ENCODE measurements at places on chromosomes 16 and 17. TPM values are rescaled to one million over a fixed set of nuclear protein-coding genes. Genes with fewer than 3 reads are reported as not detected.

DNA sequence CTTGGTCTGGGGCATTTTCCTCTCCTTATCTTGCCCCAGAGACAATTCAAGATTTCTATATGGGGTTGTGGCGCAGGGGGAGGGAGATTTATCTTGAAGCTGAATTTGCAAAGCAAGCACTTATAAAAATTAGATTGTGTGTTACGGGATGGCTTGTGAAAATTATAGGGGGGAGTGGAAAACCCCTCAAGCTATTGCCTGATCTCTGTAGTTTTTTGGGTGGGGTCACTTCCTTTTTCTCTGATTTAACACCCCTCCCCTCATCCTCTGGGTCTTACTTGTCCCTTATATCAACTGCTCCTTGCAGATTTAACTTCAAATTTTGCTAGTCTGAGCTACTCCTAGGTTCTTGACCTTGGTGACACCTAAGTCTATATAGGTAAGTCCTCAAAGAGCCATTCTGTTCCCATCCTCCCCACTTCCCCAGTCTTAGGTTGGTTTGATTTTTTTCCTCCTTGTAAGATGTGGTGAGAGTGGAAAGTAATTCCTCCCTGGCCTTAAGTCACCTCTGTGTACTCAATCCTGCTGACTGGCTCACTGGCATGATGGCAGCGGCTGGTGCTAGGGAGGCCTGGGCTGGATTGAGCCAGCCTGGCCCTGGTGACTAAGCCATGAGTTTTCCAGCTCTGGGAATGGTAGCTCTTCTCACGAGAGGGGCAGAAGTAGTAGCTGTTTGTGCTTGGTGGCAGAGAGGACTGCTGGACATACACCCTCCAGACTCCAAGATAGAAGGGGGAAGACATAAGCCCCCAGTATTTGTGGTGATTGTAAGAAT is 2.3 kb downstream of the ARL4D start:
- H3K27ac ChIP-seq = peak overlapping the region; percentile 24
- no peak for DNase-seq
- no peaks in the 10 kb centered on the region for H3K36me3 ChIP-seq
- no peaks in the 10 kb centered on the region for H3K27me3 ChIP-seq

GRCh38 chr16:82082543-82083244 is 47.6 kb downstream of the HSD17B2 start:
- no peak overlapping the region for H3K4me3 ChIP-seq
- no peaks in the 10 kb centered on the region for H3K36me3 ChIP-seq
- DNase-seq = no peak

Gene SRCIN1
- 1.5 TPM for total RNA-seq

GRCh38 chr16:21554795-21555585 is 44.4 kb upstream of the METTL9 start:
- no peaks in the 10 kb centered on the region for H3K36me3 ChIP-seq
- DNase-seq = peak; percentile 89
- peak overlapping the region; percentile 20 for H3K4me3 ChIP-seq
- H3K27ac ChIP-seq = no peak overlapping the region
- peaks cover 4% of the 10 kb centered on the region for H3K4me1 ChIP-seq
- H3K27me3 ChIP-seq = no peaks in the 10 kb centered on the region

GRCh38 chr17:67637901-67638641 is 79.7 kb upstream of the NOL11 start:
- no peak overlapping the region for H3K27ac ChIP-seq
- H3K27me3 ChIP-seq = no peaks in the 10 kb centered on the region
- no peak for DNase-seq
- H3K4me1 ChIP-seq = peaks cover 10% of the 10 kb centered on the region
- H3K4me3 ChIP-seq = no peak overlapping the region

GRCh38 chr17:30321314-30321713 is 12.5 kb downstream of the TMIGD1 start:
- no peak for DNase-seq
- H3K36me3 ChIP-seq = no peaks in the 10 kb centered on the region
- no peak overlapping the region for H3K4me3 ChIP-seq
- no peaks in the 10 kb centered on the region for H3K4me1 ChIP-seq
- H3K27ac ChIP-seq = no peak overlapping the region

- no peaks in the 10 kb centered on the region for H3K36me3 ChIP-seq
- H3K27me3 ChIP-seq = no peaks in the 10 kb centered on the region
- no peak overlapping the region for H3K4me3 ChIP-seq
- no peak overlapping the region for H3K27ac ChIP-seq
Observed at GRCh38 chr16:64312980-64313379, 808.9 kb downstream of the CDH11 start.

GRCh38 chr17:57570724-57571344 is 174.3 kb downstream of the CCDC182 start:
- H3K36me3 ChIP-seq = no peaks in the 10 kb centered on the region
- H3K4me3 ChIP-seq = no peak overlapping the region
- H3K27ac ChIP-seq = no peak overlapping the region
- peaks cover 24% of the 10 kb centered on the region for H3K4me1 ChIP-seq

GRCh38 chr17:33848433-33848832 is 406.7 kb upstream of the CCL2 start:
- no peaks in the 10 kb centered on the region for H3K27me3 ChIP-seq
- no peak overlapping the region for H3K4me3 ChIP-seq
- H3K27ac ChIP-seq = no peak overlapping the region
- no peaks in the 10 kb centered on the region for H3K4me1 ChIP-seq
- no peaks in the 10 kb centered on the region for H3K36me3 ChIP-seq
- DNase-seq = no peak

DNA sequence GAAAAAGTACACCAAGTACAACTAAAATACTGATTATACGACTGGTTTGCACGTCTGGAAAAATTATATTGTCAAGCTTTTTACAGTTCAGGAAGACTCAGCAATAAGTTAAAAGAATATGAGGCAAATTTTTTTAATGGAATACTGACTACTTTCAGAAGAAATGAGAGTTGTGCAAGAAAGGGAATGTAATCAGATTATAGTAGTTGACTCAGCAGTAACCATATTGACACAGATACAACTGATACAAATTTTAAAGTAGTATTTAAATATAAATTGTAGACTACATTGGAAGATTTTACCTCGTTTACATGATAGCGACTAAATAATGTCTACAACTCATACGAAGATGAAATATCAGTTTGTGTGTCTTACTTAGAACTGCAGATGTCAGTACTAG is 16.7 kb downstream of the ASGR2 start:
- no peaks in the 10 kb centered on the region for H3K4me1 ChIP-seq
- peak overlapping the region; percentile 38 for H3K4me3 ChIP-seq
- H3K36me3 ChIP-seq = no peaks in the 10 kb centered on the region
- no peaks in the 10 kb centered on the region for H3K27me3 ChIP-seq

DNA sequence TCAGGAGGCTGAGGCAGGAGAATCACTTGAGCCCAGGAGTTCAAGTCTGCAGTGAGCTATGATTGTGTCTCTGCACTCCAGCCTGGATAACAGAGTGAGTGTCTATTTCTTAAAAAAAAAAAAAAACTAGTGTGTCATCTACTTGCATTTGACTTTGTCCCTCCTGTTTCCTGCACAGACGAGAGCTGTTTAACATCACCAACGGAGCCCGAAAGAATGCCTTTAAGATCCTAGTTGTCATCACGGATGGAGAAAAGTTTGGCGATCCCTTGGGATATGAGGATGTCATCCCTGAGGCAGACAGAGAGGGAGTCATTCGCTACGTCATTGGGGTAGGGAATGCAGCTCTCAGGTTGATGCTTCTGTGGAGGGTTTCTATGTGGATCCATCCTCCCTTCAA is 13.4 kb downstream of the ITGAM start:
- no peaks in the 10 kb centered on the region for H3K36me3 ChIP-seq
- H3K27ac ChIP-seq = no peak overlapping the region
- no peak for DNase-seq

- H3K27ac ChIP-seq = no peak overlapping the region
- no peaks in the 10 kb centered on the region for H3K36me3 ChIP-seq
- no peaks in the 10 kb centered on the region for H3K27me3 ChIP-seq
- H3K4me3 ChIP-seq = no peak overlapping the region
- DNase-seq = no peak
Observed at GRCh38 chr17:3556916-3557767, 470 bp downstream of the TRPV3 start.

Gene ITGAD
- not detected for total RNA-seq

- peaks cover 12% of the 10 kb centered on the region for H3K36me3 ChIP-seq
- H3K4me3 ChIP-seq = no peak overlapping the region
- H3K27me3 ChIP-seq = no peaks in the 10 kb centered on the region
- H3K4me1 ChIP-seq = peaks cover 10% of the 10 kb centered on the region
Observed at GRCh38 chr17:43774304-43775250, 4.2 kb downstream of the DUSP3 start.

DNA sequence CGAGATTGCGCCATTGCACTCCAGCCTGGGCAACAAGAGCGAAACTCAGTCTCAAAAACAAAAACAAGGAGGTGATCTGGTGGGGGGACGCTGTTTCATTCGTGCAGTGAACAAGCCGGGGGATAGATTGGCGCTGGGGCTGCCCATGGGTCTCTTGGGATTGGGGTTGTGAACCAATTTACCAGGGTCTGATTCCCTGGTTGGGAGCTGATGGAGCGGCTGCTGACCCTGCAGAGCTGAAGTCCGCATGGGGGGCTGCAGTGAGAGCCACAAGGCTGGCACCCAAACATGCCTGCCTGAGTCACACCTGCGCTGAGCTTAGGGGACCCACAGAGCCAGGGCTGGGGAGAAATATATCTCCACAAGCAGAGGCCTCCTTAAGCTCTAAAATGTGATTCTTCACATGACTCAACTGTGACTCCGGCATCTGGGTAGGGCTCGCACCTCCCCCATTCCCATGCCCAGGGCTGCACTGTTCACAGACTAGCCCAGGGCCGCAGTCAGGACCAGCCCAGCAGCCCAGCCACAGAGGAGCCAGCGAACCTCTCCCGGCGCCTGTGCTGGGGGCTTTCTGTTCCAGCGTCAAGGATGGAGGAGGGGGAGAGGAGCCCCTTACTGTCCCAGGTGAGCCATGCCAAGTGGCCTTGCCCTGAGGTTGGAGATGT is 5.0 kb downstream of the TSPAN10 start:
- no peaks in the 10 kb centered on the region for H3K36me3 ChIP-seq
- DNase-seq = no peak
- H3K27ac ChIP-seq = no peak overlapping the region
- peaks cover 5% of the 10 kb centered on the region for H3K27me3 ChIP-seq

DNA sequence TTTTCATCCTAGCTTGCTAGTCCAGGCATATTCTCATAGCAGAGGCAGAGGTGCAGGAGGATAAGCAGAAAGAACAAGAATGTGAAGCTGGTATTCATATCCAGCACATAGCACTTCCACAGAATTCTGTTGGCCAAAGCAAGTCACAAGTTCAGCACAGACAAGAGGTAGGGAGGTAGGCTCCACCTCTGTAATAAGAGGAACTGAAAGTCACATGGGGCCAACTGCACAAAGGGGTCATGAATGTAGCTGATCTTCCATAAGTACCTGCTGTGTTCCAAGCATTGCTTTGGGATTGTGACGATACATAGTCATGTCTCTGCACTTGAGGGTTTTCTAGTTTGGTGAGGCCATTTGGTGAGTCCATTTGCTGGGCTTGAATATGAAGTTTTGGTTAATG is 110.8 kb upstream of the MPHOSPH6 start:
- no peaks in the 10 kb centered on the region for H3K27me3 ChIP-seq
- no peaks in the 10 kb centered on the region for H3K36me3 ChIP-seq
- no peaks in the 10 kb centered on the region for H3K4me1 ChIP-seq
- H3K4me3 ChIP-seq = no peak overlapping the region
- no peak for DNase-seq
- peak overlapping the region; percentile 62 for H3K27ac ChIP-seq

- DNase-seq = no peak
- H3K27ac ChIP-seq = no peak overlapping the region
- H3K4me1 ChIP-seq = peaks cover 5% of the 10 kb centered on the region
- H3K27me3 ChIP-seq = no peaks in the 10 kb centered on the region
Observed at GRCh38 chr17:55159251-55159650, 105.5 kb upstream of the HLF start.

- H3K36me3 ChIP-seq = peaks cover 61% of the 10 kb centered on the region
- no peaks in the 10 kb centered on the region for H3K27me3 ChIP-seq
- DNase-seq = no peak
- H3K27ac ChIP-seq = no peak overlapping the region
Observed at GRCh38 chr16:89103156-89103555, 9.5 kb downstream of the ACSF3 start.

Gene NSMCE1
- 43.5 TPM for total RNA-seq

- no peaks in the 10 kb centered on the region for H3K36me3 ChIP-seq
- no peaks in the 10 kb centered on the region for H3K27me3 ChIP-seq
- H3K27ac ChIP-seq = no peak overlapping the region
- DNase-seq = no peak
- H3K4me3 ChIP-seq = no peak overlapping the region
- no peaks in the 10 kb centered on the region for H3K4me1 ChIP-seq
Observed at GRCh38 chr17:59972778-59973177, 8.2 kb upstream of the RNFT1 start.

GRCh38 chr16:17839272-17839671 is 368.5 kb upstream of the XYLT1 start:
- no peaks in the 10 kb centered on the region for H3K36me3 ChIP-seq
- no peak overlapping the region for H3K27ac ChIP-seq
- H3K4me3 ChIP-seq = no peak overlapping the region
- no peaks in the 10 kb centered on the region for H3K27me3 ChIP-seq

GRCh38 chr17:36697903-36698530 is 96.6 kb downstream of the MRM1 start:
- H3K27ac ChIP-seq = no peak overlapping the region
- H3K4me3 ChIP-seq = no peak overlapping the region
- H3K36me3 ChIP-seq = no peaks in the 10 kb centered on the region
- H3K27me3 ChIP-seq = peaks cover 56% of the 10 kb centered on the region

GRCh38 chr17:31534223-31534888 is 142.9 kb downstream of the RAB11FIP4 start:
- H3K4me3 ChIP-seq = no peak overlapping the region
- H3K4me1 ChIP-seq = peaks cover 2% of the 10 kb centered on the region
- H3K27ac ChIP-seq = no peak overlapping the region
- DNase-seq = no peak
- no peaks in the 10 kb centered on the region for H3K36me3 ChIP-seq

GRCh38 chr16:54309341-54309740 is 22.8 kb upstream of the IRX3 start:
- H3K4me3 ChIP-seq = no peak overlapping the region
- H3K36me3 ChIP-seq = no peaks in the 10 kb centered on the region
- H3K4me1 ChIP-seq = no peaks in the 10 kb centered on the region
- no peak overlapping the region for H3K27ac ChIP-seq
- no peak for DNase-seq

Gene AP1G1
- 42.3 TPM for total RNA-seq

Gene PRDM7
- total RNA-seq = not detected

GRCh38 chr17:13797863-13798262 is 196.1 kb upstream of the HS3ST3A1 start:
- no peak overlapping the region for H3K4me3 ChIP-seq
- H3K36me3 ChIP-seq = no peaks in the 10 kb centered on the region
- no peaks in the 10 kb centered on the region for H3K4me1 ChIP-seq
- no peak for DNase-seq

Gene TMEM256
- total RNA-seq = 71.5 TPM

Gene ARL4D
- 5.4 TPM for total RNA-seq

Gene METTL2A
- total RNA-seq = 15.3 TPM
